ENCODE measurements at places on chromosomes 5 and 9.

DNA sequence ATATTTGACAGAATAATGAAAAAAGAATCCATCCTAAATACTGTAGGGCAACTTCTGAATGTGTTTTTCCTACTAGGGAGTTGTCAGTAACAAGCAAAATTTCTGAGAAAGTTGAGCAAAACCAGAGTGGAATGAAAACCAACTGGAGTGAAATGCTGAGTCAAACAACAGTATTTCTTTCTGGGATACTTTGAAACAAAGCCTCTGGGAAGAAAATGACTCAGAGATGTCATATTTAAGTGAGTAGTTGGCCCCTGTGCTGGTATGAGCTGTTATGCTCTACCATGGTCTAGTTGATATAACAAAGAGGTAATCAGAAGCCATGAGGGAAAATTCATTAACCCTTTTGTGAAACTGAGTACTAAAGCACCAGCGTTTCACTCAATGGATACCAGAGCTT lies 372.1 kb upstream of the C9orf72 start:
- DNase-seq, result no peak

DNA sequence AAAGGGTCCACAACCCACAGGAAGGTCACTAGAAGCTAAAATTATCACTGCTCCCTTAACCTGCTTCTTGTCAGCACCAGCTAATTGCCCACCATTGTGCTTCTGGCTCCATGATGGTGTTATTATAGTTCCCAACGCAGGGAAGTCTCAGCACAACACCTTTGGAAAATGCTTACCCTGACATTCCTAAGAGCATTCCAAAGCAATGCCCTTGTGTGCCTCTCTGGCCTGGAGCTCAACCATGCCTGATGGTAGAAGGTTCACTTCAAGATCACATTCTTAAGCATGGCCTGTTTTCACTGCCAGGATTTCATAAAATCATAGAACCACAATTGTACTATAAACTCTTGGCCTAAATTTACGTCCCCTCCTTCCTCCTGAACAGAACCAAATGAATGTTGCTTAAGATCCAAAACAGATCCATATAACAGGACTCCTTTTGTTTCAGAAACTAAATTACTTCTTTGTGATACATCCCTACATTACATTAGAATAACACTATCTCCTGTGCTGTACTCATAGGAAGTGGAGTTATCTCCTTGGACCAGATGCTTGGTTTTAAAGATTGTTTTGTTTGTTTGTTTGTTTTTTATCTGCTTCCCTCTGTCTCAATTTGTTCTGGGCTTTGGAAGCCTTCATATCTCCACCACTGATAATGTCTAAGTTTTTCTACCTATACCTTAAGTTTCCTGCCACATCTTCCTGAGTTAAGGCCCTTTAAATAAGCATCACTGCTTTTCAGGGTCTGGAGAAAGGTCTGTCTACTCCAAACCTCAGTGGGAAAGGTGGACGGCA lies 32.1 kb downstream of the ARL15 start:
- DNase-seq, result no peak

GRCh38 chr9:36100532-36100931 lies 36.0 kb upstream of the GLIPR2 start:
- no peak for DNase-seq

- no peak for DNase-seq
Observed at GRCh38 chr5:180130876-180131740, 59.5 kb upstream of the RNF130 start.

DNA sequence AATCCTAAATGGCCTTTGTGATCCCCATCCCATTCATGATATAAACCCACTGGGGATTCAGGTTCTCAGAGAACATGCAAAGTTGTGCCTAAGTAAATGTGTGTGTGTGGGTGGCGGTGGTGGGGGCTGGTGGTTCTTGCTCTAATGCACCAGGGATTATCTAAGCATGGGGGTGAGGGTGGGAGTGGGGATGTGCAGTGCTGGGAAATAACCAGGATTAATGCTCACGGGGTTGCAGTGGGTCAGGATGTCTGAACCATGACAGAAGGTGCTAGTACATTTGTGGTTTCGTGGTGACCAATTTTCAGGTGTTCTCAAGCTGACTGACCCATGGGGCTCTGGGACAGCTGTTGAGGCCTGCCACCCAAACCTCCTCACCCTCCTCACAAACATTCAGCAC lies 101.0 kb downstream of the ZNF608 start:
- no peak for DNase-seq

DNA sequence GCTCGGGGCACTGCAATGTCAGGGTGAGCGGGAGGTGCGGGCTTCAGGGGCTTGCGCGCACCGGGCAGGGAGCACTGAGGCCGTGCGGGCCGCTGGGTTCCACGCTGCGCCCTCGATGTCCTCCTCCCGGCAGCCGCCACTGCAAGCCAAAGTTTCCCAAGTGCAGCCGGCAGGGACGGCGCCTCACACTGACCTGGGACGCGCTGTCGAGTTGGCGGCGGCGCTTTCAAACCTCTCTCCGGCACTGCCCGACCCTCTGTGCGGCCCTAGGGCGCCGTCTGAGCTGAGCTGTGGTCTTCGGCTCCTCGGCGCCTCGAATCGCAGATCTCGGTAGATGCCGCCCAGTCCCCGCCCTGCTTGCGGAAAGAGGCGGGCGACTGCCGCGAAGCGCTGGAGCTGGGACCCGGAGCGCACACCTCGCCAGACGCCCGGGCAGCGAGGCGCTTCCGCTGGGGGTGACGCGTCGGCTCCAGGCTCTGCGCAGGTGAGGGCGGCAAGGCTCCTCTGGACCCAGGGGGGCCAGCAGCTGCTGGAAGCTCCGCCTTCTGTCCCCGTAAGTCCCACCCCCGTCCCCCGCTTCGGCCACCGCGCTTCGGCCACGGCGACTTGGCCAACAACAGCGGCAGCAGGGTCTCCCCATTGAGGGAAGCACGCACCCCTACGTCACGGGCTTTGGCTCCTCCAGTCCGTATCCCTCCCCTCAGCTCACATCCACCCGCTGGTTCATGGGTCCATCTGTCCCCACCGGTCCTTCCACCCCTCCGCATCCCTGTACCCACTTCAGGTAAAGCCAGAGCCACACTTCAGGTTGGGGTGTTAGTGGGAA lies at the start of gene ANKRD34B:
Gene ANKRD34B (minus strand): TSS at position 320 of the 826 bp plus-strand sequence. CDS start 10,261 bp downstream, outside the sequence.
- DNase-seq, result no peak

GRCh38 chr9:70031141-70031545 lies 12.5 kb upstream of the MAMDC2 start:
- no peak for DNase-seq
